Left colon (tissue), 2 donors: ENCODE measurements at places on chromosomes 11 and 22.

GRCh38 chr11:46577058-46577457 is 16.8 kb downstream of the AMBRA1 start:
- DNase-seq: no peak

- DNase-seq: no peak
Observed at GRCh38 chr22:42686756-42687491, 33.7 kb downstream of the A4GALT start.

- DNase-seq: no peak
Observed at GRCh38 chr11:110818032-110818687, 105.9 kb upstream of the ARHGAP20 start.

DNA sequence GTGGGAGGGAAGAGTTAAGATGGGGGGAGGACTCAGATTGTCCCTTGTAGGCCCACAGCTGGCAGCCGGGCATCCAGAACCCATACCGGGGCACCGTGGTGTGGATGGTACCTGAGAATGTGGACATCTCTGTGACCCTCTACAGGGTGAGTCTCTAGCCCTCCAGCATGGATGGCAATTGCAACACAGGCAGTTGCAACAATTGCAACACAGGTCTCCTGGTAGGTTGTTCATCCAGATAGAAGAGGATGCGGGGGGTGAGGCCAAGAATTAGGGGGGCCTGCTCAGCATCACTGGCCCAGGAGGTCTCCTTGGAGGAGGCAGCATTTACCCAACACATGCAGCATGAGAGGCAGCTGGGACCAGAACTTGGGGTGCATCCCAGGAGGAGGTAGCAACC is 3.4 kb downstream of the EHBP1L1 start:
- DNase-seq: no peak

DNA sequence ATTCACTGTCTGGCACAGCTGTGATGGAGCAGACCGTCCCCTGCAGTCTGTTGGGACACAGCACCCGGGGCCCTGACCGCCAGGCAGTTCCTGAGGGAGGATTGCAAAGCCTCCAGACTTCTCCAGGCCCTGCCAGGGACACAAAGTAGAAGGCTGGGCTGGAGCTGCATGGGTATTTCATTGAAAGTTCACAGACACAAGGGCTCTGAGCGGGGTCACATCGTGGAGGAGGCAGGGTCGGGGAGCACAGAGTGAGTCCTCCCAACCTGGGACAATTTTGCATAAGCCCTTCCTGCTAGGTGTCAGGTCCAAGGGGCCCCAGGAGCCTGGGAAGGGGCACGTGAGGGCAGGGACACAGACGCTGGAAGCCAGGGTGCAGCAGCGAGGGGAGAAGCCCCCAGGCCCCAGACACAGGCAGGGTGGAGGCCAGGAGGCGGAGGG is 15.7 kb downstream of the IFITM10 start:
- DNase-seq: no peak

- no peak for DNase-seq
Observed at GRCh38 chr22:34878171-34878570, 187.8 kb upstream of the ISX start.

GRCh38 chr22:49107961-49108530 is 719.6 kb downstream of the BRD1 start:
- no peak for DNase-seq

- DNase-seq: no peak
Observed at GRCh38 chr11:122776546-122776945, 61.8 kb upstream of the CRTAM start.

DNA sequence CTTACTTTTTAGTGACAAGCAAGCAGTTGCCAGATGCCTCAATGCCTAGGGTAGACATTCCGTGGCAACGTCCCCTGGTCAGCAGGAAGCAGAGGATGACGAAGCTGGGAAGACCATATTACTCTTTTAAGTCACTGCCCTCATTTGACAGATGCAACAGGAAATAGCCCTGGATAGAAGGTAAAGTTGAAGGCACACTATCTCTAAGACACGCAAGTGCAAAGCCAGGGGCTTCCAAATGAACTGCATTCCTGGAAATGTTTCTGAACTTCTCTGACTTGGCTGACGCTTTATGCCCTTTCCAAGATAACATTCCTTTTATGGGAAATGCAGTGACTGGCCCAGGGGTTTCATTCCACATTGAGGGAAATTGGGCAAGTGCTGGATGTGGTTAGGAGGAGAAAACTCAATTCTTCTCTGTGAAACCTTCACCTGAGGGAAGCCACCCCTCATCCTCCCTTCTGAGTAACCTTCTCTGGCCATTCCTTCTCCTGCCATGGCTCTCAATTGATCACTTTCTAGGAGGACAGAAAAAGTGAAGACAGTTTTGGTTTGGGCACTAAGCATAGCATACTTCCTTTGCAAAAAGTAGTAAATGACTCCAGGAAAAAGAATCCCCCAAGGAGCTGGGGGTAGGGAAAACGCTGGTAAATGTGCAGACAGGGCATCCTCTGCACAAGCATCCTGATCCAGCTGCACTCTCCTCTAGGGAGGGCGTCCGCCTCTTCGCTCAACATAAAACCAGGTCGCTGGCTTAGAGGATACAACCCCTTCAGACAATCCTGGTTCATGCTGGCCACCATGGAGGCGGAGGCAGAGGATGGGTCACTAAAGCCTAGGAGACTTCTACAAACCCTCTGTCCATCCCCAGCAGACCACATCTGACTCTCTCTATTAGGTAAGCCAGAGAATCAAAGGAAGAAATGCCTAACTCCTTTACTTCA is 14.5 kb downstream of the PCSK7 start:
- DNase-seq: no peak

DNA sequence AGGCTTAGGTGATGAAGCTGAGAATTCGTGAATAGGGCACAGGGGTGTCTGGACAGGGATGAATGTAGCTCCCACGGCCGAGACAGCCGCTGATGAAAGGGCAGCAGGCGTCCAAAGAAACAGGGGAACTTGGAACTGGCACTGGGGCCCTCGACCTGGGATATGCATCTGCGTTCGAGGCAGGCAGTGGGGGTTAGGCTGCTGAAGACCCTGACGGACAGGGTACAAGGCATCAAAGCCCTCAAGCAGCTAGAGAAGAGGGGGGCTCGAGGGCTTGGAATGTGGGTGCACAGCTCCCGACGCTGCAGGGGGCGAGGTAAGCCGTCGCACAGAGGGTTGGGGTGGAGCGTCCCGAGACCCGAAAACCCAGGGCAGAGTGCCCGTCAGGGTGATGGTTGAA is 6.9 kb upstream of the SYT8 start:
- no peak for DNase-seq
